ENCODE measurements at places on chromosomes 1 and 21.

DNA sequence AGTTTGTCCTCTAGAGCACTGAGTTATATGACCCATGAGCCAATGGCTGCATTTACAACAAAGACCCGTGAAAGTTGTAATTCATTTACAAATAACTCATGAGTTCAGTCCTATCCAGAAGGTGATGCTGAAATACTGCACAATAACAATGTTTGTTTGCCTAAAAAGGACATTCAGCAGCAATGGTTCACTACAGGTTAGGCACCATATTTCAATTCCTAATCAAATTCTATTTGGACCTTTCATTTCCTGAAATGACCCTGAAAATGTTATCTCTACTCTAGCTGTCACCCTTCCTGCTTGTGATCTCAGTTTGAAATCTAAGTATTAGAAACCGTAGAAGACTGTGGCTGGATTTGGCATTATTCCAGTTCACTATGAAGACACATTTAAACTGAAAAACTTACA, 191.2 kb upstream of the SAMSN1 start:
- no peak for DNase-seq

DNA sequence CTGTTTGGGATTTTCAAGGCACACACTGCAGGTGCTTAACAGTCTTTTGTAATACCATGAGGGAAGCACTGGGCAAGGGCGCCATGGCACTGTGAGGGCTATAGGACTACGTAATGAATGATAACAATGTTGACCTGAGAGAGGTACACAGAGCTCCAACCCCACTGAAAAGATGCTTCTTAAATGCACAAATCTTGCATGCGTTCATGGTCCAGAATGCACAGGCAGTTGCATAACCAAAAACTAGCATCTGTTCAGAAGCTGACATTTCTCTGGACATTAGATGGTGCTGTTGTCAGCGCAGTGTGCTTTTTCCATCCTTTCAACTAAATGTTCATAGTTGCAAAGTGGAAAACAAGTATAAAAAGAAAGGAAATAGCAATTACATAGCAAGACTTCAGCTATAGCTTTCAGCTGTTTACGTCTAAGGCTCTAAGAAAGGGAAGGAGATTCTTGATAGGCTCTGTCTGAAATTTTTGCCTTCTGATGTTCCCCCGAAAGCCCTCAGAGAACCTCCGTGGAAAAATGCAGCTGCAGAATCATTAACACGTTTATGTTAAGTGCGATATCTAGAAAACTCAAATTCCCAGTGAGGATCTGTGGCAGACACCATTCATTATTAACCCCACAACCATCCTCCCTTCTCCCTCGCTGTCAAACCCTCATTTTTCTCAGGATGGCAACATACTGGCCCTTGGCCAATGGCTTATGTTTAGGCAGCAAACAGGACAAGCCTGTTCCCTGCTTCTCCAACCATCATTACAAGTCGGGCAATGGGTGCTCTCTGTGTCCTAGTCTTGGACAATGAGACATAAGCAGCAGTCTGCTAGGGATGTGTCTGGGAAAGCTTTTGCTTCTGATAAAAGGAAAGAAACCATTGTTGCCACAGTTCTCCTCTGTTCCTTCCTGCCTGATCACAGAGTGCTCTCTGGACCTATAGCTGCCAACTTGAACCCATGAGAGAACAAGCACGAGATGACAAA, 8.2 kb upstream of the TARBP1 start:
- no peak for DNase-seq

GRCh38 chr1:185033686-185034085, 11.7 kb upstream of the RNF2 start:
- DNase-seq = no peak

DNA sequence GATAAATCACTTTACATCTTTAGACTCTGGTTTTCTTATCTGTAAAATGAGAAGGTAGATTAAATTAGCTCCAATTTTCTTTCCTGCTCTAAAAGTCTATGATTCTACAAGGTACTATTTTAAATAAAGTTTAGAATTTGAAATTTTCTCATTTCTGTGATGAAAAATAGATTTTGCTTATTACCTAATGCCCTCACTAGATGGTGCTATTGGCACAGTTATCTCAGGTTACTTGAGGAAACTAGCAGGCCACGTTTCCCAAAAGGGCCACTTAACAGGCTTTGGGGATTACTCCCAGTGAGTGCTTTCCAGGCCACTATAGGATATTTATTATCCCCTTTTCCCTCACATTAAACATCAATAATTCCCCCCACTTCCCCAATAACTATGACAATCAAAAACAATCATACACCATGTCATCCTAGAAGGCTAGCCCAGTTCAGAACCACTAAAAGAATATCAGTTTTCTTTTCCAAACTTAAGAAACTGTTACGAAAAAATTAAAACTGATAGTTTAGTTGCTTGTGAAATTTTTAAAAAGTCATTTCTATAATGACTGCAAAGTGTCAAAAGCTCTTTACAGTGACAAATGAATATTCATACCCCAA, 30.6 kb downstream of the OMA1 start:
- DNase-seq = peak; percentile 57

GRCh38 chr1:22262583-22262982, 119.7 kb upstream of the WNT4 start:
- DNase-seq = no peak

DNA sequence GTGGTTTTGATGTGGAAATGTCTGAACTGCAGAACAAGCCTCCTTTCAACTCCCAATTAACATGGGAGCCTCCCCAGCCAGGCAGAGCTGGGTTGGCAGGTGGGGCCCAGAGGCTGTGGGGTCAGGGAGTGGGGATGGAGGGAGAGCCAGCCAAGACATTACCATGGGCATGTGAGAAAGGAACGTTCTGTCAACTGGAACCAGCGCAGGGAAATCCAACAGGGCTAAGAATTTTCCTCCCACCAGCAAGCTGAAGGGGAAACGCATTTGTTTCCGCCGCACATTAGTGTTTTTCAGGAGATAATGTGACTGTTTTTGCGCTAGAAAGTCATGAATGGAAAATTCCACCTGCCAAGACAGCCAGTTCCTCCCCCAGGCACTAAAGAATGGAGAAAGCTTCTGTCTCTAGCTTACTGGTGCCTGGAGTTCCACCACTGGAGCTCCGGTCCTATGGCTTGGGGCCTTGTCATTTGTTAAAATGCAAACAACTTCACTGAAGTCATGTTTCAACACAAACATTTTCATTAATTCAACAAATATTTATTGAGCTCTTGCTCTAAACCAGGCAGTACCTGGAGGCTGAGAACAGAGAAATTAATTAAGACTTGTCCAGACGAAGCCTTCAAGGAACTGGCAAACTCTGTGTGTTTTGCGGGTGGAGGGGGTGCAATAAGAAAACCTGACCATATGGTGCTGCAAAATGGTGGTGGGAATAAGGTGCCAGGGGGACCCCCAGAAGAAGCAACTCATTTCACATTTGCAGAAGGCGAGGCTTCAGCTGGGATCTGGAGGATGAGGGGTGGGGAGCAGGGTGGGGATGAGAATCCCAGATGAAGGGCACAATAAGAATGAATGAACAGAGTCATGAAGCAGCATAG, 305.1 kb downstream of the MATN1 start:
- DNase-seq = no peak

GRCh38 chr1:235011599-235012435, 116.8 kb downstream of the TOMM20 start:
- peak; percentile 62 for DNase-seq

DNA sequence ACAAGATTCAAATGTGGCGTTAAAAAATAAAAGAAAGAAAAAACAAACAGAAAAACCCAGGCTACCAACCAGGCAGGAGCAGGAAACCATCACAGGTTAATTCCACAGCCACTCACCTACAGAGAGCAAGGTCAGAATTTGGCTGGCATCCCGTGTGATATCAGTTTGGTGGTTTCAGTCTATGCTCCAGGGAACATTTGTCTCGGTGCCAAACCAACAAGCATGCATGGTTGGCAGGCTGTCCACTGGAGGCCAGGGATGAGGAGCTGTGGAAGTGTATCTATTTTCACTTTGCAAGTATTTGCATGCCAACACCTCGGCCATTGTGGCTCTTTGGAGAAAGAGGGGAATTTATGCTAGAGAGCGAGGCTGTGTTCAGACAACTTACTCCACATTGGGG, 53.1 kb upstream of the PROX1 start:
- no peak for DNase-seq

DNA sequence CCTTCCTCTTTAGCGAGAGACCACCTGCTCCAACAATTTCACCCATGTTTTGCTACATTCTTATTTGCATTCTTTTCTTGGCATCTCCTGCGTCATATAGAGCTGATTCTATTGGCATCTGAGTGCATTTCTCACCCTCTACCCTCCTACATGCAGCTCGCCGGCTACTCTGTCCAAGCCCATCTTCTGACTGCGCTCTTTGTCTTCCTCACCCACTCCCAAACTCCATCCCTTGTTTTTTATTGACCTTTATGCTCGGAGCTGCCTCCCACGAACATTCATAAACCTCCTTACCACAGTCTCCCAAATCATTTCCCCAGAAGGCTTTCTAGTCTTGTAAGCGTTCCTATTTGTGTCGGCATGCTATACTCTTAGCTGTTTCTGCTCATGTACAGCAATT, 33.6 kb upstream of the FMN2 start:
- DNase-seq = no peak

DNA sequence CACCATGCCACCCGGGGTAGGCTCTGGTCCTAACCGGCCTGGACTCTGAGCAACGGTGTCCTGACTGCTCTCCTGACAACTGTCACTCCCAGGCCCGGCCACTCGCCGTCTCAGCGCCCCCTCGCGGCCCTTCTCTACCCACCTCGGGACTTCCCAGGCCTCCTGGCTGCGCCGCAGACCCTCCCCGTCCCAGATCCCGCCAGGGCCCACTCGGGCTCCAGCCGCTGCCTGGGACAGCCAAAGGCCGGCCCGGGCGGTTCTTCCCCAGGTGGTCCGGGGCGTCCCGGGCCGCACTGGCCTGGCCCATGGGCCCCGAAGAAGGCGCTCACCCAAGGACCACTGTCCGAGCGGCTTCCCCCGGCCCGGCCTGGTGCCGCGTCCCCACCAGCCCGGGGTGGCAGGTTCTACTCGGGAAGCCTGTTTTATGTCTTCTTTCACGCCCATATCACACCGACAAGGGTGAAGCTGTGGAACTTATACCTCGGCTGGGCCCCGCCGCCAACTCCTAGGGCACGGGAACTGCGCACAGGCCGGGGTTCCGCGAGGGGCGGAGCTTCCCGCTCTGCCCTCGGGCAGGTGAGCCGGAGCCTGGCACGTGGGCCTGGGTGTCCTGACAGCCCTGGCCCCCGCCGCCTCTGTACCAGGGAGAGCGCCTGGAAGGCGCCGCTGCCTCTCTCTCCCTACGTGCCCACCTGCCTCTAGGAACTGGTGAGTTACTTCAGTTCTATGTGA, 138.3 kb downstream of the TTLL7 start:
- peak; percentile 85 for DNase-seq

- DNase-seq = no peak
Observed at GRCh38 chr1:106879538-106879937, 176.9 kb upstream of the PRMT6 start.

GRCh38 chr1:29861446-29861845, 625.1 kb downstream of the PTPRU start:
- no peak for DNase-seq

- DNase-seq = no peak
Observed at GRCh38 chr1:233523047-233523446, 90.9 kb upstream of the KCNK1 start.

- no peak for DNase-seq
Observed at GRCh38 chr1:74609810-74610371, 63.7 kb downstream of the ERICH3 start.

DNA sequence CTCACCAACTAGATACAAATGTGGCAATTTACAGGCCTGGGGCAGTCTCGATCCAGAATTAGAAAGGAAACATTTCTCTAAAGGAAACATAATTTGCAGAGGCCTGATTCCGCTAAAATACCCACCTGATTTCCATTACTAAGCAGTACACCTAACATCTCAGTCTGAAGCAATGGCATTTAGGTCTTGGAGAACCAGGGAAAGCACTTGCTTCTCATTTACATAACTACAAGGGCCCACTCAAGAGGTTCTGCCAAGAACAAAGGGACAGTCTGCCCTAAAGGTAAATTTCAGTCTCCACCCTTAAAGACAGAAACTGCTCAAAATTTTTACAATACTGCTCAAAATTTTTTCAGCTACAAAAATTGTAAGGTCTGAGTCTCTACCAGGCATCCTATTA, 123.7 kb upstream of the GJB5 start:
- DNase-seq = no peak

DNA sequence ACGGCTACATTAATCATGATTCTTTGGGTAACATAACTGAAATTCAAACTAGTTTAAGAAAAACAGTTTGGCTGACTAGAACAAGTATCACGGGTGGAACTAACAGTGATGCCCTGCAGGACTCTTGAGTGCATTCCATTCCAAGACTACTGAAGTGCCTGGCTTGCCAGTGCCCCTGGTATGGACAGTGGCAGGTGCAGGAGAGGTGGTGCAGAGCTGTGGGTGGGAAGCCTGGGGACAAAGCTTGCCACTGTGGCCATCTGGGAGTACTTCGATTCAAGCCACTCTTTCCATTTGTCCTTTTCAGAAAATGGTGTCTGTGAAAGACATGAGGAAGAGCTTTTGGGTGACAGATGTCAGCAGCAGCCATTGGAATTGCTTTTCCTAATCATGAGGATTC, 166.5 kb downstream of the RRAGC start:
- DNase-seq = no peak

GRCh38 chr1:107689159-107689558, 275.8 kb downstream of the VAV3 start:
- DNase-seq = no peak

GRCh38 chr21:35611708-35612132, 448.6 kb downstream of the SETD4 start:
- no peak for DNase-seq

DNA sequence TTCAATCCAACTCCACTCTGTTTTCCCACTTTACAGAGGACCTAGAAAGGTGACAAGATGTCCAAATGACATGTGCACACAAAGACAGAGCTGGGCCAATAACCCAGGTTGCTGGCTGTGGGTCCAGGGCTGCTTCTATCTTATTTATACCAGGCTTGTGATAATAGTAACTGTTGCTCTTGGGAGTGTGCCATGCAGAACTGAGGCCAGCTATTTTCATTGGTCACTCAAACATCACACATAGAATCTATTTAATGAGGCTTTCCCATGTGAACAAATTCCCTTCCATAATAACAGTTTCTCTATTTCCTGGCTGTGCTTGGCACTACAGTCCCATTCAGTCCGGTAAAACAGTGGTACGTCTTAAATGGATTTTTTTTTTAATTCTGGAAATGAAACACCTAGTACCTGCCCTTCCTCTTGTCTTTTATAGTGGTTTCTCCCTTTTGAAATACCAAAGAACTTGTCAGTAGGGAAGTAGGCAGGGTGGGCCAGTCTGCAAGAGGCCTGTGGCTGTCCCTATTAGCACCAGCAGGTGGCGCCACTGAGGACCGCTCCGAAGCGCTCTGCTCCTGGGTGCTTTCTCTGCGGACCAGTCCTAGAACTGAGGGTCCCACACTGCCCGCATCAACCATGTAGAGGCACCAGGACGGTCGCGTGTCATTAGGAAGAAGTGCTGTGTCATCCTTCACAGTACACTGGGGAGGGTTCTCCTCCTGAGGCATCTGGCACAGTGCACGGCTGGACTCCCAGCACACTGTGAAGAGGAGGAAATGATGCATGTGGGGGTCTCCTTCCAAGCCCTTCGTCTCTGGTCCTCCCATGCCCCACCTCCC, 52.1 kb downstream of the GPR161 start:
- peak; percentile 84 for DNase-seq

- no peak for DNase-seq
Observed at GRCh38 chr1:209786146-209786545, 1.8 kb upstream of the C1orf74 start.

GRCh38 chr1:194512957-194513356, 1326.5 kb upstream of the B3GALT2 start:
- no peak for DNase-seq

Data from sciatic nerve (tissue), 2 donors.